ENCODE measurements at places on chromosomes 3 and 15.
A peak's percentile ranks its signal among the peaks of the same experiment; 100 is the strongest.

GRCh38 chr3:37591116-37591781 is 270.4 kb upstream of the CTDSPL start:
- no peak for DNase-seq

DNA sequence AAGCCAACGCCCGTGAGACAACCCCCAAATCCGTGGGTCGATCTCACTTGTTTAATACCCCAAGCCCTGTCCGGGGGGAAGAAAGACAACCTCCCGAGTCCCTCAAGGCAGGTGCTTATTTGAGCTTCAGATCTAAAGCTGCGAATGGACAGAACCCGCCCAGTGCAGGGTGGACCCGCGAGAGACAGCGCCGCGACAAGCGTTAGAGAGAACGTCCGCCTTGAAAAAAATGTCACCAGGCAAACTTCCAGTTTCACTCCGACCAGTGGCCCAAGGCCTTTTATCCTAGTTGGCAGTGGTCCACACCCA is 740 bp upstream of the OXSR1 start:
- DNase-seq, result no peak

DNA sequence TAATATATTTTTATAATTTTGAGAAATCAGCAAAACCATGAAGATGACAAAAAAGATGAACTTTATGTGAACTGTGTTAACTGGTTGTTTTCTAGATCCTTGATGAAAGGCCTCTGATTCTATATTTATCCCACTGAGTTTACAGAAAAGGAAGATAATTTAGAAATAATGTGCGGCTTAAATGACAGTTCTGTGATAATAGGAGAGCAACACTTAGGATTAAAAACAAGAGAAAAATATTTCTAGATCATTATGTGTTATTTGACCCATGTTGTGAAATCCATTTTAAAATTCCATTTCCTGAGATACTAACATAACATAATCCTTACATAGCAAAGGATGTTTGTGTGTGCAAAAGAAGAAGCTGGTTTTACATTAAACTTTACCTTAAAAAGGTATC is 598.0 kb downstream of the DIPK2A start:
- DNase-seq, result no peak

DNA sequence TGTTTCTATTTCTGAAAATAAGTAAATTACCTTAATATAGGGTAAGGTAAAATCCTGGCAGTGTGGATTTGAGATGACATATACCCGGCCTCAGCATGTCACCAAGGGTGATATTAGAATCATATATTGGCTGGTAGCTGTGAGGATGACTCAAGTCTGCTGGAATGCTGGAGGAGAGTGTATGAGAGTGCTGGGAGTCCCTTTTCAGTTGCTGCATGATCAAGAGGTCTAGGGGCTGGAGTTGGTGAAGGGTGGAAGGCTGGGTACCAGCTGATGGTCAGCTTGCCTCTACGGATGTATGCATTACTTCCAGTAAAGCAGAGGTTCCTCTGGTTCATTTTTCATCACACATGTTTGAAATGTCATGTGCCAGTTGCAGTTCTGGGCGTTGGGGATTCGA is 40.6 kb downstream of the SLC25A26 start:
- no peak for DNase-seq

DNA sequence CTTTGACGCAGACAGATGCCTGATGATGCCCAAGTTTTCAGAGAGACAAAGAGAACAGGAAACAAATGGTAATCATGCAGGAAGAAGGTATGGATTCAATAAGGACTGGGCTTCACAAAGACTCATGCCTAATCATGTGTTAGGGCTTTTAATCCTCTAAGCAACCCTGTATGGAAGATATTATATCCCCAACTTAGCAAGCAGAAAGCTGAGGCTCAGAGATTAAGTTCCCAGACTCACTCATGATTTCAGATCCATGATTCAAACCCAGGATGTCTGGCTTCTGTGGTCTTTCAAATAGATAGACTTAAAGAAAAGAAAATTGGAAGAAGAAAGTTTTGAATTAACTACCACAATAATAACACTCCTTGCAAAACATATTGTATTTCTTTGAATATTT is 4.1 kb upstream of the CLASP2 start:
- no peak for DNase-seq

DNA sequence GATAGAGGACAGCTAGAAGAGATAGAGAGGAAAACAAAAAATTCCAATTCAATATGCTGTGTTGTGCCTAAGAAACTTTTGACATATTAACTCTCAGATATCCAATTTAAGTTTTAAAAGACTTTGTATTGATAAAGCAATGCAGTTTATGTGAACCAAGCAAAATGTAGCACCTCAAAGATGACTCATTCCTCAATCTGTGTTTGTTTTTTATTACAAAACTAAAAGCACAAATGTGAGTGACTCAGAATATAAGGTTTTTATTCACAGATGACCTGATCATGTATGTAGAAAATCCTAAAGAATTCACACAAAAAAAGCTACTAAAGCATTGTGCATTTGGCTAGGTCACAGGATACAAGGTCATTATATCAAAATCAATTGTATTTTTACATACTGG is 11.1 kb downstream of the HCLS1 start:
- DNase-seq, result no peak

- no peak for DNase-seq
Observed at GRCh38 chr15:34893967-34894366, 75.6 kb downstream of the AQR start.

DNA sequence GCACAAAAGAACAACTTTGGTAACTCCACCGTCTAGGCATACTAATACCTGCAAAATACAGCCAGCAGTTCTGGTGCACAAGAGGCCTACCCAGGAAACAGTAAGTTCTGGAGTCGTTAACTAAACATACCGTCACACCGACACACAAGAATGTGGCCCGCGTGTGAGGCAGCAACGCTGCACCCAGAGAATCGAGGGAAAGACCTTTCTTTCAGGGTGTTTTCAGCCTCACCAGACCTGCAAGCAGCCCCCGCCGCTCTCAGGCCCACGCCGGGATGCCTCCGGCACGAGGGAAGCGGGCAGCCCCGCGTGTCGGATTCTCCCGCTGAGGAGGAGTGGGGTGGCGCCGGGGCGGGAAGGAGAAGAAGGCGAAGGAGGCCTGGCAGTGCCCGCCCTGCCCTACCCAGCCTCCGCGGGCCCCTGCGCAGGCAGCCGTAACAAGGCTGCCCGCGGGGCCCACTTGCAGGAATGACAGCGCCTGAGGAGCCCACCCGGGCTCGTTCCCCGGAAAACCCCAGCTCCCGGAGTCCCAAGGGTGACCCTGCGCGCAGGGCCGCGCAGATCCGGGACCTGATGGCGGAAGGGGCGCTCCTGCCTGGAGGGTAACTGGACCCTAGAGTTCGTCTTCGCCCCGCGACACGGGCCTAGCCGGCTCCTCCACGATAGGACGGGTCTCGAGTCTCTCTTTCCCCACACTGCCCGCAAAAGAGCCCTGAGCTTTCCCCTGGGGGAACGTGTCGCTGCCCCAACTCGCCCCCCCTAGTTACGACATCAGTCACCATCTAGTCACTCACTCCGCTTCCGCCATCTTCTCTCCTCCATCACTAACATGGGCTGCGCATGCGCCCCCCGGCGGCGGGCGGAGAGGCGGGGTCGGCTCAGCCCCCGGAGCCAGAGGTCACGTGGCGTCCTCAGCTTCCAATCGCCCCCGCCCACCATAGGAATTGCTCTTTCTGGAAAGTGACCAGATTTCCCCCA is at the start of gene PHC3:
Gene PHC3 (minus strand): TSS at position 826 of the 978 bp plus-strand sequence. CDS start 18 bp downstream, at position 808.
- peak; percentile 90 for DNase-seq

DNA sequence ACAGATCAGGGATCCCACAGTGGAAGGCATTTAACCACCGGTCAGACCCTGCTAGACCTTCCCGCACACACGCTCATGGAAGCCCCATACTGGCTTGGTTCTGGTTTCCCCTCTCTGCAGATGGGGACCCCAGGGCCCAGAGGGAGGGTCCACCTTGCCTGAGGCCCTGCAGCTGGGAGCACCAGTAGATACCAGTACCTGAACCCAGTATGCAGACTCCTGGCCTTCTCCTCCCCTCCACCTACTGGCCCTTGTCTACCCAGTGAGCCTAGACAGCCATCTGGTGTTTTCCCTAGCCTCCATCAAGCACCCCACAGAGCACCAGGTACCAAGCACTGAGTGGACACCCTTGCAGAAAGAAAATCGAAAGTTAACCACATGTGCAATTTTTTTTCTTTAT is 65.1 kb downstream of the MEGF11 start:
- no peak for DNase-seq

DNA sequence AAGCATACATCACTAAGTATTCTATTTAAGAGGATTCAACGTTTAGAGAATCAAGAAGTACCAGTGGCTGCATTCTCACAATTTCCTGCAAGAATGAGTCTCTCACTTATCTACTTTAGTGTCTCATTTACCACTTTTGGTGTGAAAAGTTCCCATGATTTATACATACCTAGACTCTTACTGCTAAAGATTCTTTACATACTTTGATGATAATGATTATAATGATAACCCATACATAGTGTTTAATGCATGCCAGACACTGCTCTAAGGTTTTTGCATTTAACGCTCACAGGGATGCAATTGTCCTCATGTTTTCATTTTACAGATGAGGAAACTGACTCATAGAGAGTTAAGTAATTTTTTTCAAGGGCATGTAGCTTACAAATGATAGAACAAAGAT is 133.6 kb downstream of the TMEM108 start:
- no peak for DNase-seq

GRCh38 chr3:48788544-48789162 is 59.0 kb downstream of the PRKAR2A start:
- DNase-seq, result no peak

- no peak for DNase-seq
Observed at GRCh38 chr15:77591968-77592613, 40.6 kb downstream of the LINGO1 start.

GRCh38 chr15:66224946-66225345 is 28.6 kb downstream of the MEGF11 start:
- DNase-seq, result no peak

DNA sequence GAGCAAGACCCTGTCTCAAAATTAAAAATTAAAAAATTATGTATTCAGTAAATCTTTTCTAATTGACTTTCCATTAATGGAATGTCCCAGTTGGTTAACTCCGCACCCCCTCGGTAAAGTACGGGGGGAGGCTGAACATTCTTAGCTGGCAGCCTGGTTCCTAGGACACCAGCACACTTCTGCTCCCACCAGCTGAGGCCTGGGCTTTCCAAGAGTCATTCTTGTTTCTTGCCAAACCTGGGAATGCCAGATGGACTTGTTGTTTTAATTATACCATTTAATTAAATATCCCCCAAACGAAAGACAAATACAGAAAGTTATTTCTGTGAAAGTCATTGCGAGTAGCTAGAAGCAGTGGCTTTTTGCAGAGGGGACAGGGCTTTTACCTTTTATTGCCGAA is 179.4 kb downstream of the VGLL4 start:
- DNase-seq, result no peak

GRCh38 chr15:75361989-75362641 is 6.3 kb downstream of the MAN2C1 start:
- DNase-seq, result no peak

GRCh38 chr3:100179692-100180349 is 65.5 kb upstream of the FILIP1L start:
- no peak for DNase-seq

DNA sequence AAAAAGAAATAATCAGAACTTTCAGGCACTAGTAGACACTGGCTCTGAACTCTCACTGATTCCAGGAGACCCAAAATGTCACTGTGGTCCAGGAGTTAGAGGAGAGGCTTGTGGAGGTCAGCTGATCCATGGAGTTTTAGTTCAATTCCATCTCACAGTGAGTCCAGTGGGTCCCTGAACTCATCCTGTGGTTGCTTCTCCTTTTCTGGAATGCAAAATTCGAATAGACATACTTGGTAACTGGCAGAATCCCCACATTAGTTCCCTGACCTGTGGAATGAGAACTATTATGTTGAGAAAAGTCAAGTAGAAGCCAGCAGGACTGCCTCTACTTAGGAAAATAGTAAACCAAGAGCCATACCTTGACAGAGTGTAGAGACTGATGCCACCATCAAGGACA is 87.3 kb upstream of the OXTR start:
- DNase-seq, result no peak

- DNase-seq, result no peak
Observed at GRCh38 chr15:29429584-29429983, 160.0 kb upstream of the NSMCE3 start.

DNA sequence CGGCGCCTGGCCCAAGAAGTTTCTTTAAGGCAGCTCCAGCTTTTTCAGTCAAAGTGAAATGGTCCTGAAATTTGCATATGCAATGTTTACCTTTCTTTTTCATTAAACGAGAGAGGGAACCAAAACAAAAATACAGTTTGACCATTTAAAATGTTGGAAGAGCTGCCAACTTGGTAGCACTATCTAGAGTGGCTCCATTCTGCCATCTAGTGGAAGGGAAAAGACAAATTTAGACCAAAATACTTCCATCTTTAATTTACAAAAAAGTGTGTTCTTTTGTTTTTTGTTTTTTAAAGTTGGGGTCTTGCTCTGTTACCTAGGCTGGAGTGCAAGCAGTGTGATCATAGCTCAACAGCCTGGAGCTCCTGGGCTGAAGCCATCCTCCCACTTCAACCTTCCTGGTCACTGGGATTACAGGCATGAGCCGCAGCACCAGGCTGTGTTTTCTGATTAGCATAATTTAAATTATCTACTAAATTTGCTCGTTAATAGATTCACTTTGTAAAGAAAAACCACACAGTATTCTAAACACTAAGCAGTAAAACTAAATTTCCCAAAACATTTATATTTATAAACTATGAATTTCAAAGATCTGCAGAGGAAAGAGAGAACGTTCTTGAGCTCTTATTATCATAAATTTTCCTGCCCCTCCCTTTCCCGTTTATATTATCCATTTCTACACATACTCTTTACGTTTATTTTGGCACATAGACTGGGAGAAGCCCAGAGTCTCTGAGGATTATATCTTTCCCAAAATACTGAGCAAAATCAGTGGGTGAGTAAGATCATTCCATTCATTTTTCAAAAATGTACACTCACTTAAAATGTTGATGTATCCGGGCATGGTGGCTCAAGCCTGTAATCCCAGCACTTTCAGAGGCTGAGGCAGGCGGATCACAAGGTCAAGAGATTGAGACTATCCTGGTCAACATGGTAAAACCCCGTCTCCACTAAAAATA is 15.4 kb upstream of the RFC4 start:
- DNase-seq, result no peak

DNA sequence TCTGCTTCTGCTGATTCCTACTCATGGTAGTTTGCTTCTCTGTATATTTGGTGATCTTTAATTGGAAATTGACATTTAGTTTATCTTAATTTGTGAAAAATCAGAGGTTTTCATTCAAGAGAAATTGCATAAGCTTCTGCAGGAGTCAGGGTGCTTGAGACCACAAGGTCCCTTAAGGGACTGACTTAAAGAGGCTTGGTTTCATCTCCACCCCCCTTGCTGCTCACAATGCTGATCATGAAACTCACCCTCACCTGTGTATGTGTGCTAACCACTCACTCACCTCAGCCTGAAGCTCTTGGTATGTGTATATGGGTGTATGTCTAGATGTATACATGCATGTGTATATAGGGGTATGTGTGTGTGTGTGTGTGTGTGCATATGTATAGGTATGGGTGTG is 11.4 kb downstream of the PGPEP1L start:
- DNase-seq, result no peak

- DNase-seq, result no peak
Observed at GRCh38 chr15:46732060-46732459, 985.2 kb upstream of the SEMA6D start.
